ENCODE measurements at places on chromosomes 12 and 14.

GRCh38 chr14:37027188-37027824, 145.1 kb downstream of the SLC25A21 start:
- no peak for DNase-seq

DNA sequence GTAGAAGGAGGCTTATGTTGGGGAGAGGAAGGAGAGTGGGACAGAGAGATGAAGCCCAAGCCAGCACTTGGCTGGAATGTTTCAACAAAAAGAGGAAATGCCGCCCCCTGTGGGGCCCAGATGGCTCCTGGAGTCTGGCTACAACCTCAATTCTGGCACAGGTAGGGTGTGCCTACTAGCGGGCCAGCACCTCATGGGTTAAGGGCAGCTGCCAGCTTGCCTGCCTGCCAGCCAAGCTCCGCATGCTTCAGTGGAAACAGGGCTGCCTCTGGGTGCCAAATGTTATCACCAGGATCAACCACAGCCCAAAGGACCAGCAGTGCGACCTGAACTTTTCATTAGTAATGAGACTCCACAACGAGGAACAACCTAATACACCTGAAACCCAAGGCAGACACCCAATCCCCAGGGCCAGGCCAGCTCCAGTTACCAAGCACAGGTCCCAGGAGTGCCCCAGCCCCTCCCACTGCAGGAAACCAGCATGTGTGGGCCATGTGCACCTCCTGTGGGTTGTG, 11.3 kb downstream of the RAB15 start:
- no peak for DNase-seq

- peak; percentile 37 for DNase-seq
Observed at GRCh38 chr12:3491938-3492792, 1.2 kb downstream of the PRMT8 start.

GRCh38 chr12:119222222-119222951, 43.7 kb downstream of the HSPB8 start:
- DNase-seq, result no peak

GRCh38 chr12:28217805-28218204, 27.5 kb downstream of the CCDC91 start:
- no peak for DNase-seq

- DNase-seq, result no peak
Observed at GRCh38 chr14:85620947-85621346, 91.0 kb downstream of the FLRT2 start.

All from stimulated activated CD8-positive, alpha-beta memory T cell treated with anti-CD3 and anti-CD28 coated beads, Interleukin-4, amount 100 ng/mL, for 24 hours (primary cell).